ENCODE measurements at places on chromosomes 12 and 14.

DNA sequence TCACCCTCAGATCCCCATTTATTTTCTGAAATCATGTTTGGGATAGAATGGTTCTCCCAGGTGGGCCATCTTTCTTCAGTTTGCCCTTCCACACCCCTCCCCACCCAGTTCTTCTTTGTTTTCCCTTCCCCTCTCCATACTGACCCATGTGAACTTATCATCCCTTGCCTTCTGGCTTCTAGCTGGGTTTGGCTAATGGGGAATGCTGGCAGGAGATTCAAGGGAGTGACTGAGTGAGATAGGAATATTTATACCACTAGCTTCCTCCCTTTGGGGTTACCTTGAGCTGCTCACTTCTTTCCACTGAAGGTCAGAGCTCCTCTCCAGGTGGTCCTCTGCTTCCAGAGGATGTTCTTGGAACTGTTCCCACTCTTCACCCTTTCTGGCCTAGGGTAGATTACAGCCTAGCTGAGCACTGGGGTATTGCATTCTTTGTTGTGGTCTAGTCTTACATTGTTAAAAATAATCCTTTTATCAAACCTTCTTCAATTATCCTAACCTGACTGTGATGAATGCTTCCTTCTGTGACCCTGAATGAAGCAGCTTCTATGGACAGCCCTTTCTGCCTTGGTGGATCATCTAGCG lies 88.3 kb upstream of the ATP2B1 start:
- no peak for DNase-seq

GRCh38 chr12:31566547-31566946 lies 24.4 kb downstream of the DENND5B start:
- DNase-seq = no peak

GRCh38 chr12:112627851-112628250 lies 163.7 kb upstream of the RPH3A start:
- DNase-seq = no peak

DNA sequence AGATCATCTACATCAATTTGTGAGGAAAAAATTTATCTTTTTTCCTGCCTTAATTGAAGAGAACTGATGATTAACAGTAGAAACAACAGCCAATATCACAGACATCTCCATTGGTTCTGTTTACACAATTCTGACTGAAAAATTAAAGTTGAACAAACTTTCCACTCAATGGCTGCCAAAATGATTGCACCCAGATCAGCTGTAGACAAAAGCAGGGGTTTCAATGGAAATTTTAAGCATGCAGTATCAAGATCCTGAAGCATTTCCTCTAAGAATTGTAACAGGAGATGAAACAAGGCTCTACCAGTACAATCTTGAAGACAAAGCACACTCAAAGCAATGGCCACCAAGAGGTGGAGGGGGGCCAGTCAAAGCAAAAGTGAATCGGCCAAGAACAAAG lies 231.6 kb upstream of the KRR1 start:
- DNase-seq = no peak

- DNase-seq = no peak
Measured at GRCh38 chr14:64438181-64438841, 27.0 kb upstream of the AKAP5 start.

- DNase-seq = no peak
Measured at GRCh38 chr14:56145965-56146364, 27.8 kb downstream of the PELI2 start.

All from stimulated activated CD8-positive, alpha-beta memory T cell treated with anti-CD3 and anti-CD28 coated beads, Interleukin-2, amount 100 ng/mL, for 1 hour (primary cell).